Hematopoietic multipotent progenitor cell treated with erythropoietin and hydrocortisone succinate and interleukin-3 and kit ligand, for 15 days (in vitro differentiated cells): ENCODE measurements at places on chromosomes 2 and 18.

DNA sequence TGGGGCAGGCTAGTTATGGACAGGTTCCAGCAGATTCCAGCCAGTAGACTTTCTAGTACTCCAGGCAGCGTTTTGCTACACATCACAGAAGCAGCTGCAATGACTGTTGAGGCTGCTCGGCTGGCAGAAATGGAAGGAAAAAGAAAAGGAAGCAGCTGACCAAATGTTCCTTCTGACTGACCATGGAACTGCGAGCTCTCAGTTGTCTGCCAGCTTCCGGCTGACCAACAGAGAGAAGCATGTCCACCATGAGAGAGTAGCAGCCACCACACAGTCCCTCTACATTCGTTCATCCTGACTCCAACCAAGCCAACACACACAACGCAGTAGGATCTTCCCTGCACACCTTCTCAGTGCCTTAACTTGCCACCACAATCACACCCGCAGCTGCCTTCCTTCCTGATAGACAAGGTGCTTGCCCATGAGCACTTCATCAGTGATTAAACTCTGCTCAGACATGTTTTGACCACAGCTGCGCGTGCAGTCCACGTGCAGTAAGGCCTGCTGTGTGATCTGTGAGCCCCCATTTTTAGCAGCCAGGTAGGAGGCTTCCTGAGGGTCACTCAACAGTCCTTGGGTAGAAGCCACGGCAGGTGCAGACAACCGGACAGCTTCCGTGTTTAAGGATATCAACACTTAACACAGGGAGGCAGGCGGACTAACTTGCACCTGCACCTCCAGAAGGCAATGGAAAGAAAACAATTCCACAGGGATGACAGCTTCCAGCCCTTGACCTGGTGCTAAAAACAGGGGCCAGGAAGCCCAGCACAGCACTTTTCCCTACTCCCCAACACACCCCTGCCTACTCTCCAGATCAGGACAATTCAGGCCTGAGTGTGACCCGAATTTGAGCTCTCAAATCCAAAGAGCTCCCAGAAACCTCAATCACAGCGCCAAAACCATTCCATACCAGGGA lies 996 bp downstream of the TGFBRAP1 start:
- DNase-seq: no peak

- DNase-seq: no peak
These were observed 87.7 kb downstream of the SPTBN1 start for GRCh38 chr2:54543733-54544396.

DNA sequence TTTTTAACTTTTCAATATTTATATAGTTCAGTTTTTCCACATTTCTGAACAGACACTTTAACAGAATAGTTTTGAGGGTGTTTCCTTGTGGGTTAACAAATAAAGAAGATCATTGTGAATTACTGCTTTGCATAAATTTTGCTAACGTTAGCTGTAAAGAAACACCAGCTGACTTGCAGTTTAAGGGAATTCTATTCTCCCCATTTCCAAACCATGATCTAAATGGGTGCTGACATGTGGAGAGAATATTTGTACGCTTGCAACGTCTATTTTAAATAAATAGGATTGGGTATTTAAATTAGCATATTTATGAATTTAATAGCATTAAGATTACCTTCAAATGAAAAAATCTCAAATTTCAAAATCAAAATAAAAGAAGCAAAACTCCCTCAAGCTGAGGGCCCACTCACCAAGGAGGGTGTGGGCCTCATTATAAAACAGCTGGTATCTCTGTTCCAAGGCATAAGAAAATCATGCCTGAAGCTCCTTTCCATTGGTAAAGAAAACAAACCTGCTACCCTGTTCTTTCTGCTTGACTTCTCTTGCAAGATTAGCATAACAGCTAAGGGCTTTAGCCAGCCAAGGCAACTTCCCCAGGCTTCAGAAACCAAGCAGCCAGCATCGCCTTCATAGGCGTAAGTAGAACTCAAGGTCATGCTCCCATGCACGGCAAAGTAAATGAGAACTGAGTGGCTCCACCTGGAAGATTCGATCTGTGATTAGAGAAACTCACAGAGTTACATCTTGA lies 3.2 kb downstream of the MRO start:
- no peak for DNase-seq

GRCh38 chr18:51135795-51136194 lies 61.7 kb downstream of the MEX3C start:
- no peak for DNase-seq

DNA sequence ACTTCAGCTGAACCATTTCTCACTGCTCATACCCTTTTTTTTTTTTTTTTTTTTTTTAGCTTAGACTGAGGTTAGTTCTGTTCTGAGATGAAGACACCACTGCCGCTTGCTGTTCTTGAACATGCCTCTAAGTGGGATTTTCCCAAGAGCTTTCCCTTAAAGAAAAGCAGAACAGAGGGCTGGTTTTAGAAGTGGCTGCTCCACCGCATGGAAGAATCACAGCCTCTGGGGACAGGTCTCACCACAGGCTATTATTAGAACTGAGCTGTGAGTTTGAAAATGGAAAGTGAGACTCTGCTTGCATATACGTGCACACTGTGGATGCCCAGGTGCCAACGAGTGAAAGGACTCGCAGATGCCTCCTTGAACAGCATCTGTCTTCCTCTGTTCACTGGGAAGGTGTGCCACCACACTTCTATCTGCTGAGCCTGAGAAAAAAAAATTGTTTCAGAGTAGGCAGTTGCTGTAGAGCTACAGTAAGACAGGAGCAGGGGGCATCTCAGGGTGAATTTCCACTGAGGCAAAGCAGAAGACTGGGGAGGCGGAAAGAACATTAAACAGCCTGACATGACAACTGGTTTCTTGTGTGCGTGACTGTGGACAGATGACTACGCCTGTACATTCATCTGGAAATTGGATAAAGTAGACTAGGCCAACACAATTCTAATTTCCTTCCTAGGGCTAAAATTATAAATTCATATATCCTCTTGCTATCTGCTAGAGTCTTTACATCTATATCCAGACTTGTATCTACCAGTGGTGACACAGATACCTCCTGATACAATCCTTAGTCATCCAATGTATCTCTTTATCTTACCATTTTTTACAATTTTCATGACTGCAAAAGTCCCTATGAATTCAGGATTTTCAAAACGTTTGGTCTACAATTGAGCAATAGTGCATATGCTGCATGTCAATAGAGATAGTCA lies 1045.7 kb upstream of the CELF4 start:
- no peak for DNase-seq

DNA sequence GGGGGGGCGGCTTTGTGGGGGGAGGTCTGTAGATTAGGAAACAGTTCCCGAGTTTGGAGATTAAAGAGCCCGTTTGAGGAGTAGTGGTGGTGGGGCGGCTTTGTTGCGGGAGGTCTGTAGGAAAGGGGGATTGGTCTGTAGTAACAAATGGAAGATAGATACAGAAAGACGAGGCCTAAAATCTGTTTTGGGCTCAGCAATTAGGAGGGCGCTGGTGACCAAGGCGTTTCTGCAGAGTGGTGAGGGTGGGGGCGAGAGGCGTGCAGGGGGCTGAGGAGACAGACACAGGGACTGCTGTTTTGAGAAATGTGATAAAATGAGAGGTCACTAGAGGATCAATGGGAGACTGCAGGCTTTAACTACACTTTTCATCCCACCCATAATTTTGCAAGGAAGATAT lies 1.6 kb upstream of the ADNP2 start:
- DNase-seq: no peak

DNA sequence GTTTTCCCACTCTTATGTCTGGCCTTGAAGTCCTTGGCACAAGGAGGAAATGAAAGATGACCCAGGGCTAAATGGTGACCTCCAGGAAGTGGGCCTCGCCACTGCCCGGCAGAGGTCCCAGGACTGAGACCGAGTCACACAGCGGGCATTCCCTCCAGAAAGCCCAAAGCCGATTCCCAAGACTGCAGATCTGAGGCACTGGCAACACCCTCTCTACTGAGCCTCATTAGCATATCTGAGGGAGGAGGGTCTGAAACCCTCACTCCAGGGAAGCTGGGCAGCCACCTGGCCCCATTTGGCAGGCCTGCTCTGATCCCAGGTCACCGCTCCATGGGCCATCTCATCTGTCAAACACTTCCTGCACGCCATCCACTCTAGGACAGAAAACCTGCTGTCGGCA lies 29.1 kb downstream of the FAM178B start:
- DNase-seq: no peak

DNA sequence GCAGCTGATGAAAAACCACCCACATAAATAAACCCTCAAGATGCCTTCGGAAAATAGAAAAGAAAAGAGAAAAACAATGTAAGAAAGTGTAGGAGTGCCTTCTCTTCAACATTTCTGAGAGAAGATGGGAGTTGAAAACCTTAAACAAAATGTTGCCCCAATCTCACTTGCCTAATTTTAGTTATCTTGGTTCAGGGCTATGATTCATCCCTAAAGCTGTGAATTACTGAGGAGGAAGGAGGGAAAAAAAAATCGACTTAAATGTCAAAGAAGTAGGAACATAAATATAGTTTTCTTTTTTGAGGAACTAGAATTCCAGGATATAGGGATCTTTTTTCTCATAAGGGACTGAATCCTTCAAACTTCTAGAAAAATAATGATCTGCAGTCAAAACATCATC lies 360.3 kb downstream of the TGIF1 start:
- DNase-seq: no peak

GRCh38 chr2:100803334-100803733 lies 16.6 kb upstream of the NPAS2 start:
- no peak for DNase-seq

- DNase-seq: no peak
These were observed 108.5 kb upstream of the CYRIA start for GRCh38 chr2:16774091-16774490.

DNA sequence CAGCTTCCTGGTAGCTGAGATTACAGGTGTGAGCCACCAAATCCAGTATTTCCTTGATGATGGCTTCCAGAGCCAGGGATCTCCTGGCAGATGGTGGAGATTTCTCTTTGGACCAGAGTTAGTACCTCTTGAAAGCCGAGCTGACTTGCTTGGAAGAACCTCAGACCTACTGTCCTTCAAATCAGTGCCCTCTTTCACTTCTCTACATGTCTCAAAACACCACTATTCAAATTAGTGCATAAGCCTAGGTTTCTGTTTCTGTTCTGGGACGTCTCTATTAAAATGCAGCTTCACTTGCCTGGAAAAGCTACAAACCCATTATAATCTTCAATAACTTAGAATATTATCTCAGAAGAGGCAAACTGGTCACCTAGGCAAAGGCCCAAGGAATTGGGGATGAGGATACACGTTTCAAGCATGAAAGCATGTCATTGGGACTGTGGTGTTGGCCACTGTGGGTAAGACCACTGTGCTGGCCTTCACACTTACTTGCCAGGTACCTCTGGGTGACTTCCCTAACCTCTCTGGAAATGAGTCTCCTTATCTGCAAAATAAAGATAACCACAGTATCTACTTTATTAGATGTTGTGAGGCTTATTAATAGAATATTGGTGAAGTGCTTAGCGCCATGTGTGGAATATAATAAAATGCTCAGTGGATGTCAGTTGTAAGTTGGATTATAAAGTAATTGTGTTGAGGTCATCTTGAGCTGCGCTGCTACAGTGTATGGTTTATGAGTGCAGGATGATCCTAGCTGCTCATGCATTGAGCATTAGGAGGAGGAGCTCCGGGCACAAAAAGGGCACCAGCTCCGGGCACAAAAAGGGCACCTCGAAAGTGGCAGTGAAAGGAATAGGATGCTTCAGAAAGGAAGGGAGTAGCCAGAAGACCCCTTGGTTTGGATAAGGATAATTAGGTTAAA lies 84.5 kb downstream of the DOCK10 start:
- DNase-seq: no peak

- DNase-seq: no peak
These were observed 1.2 kb upstream of the IMPA2 start for GRCh38 chr18:11980163-11980493.

DNA sequence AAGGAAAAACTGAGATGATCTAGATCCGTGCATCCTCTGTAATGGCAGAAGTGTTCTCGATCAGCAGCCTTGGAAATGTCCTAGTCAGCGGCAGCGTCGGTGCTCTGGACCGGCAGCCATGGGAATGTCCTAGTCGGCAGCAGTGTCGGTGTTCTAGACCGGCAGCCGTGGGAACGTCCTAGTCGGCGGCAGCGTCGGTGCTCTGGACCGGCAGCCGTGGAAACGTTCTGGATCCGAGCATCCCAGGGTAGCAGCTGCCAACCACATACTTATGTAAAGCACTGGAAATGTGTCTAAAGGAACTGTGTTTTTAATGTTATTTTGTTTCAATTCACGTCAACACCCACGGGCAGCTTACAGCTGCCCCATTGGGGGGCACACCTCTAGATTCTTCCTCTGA lies 58.7 kb downstream of the GBX2 start:
- no peak for DNase-seq

GRCh38 chr2:206083602-206084438 lies 2.2 kb downstream of the INO80D start:
- DNase-seq: peak; percentile 26

GRCh38 chr2:71831193-71831577 lies 316.5 kb downstream of the CYP26B1 start:
- DNase-seq: no peak

- DNase-seq: no peak
These were observed 8.0 kb upstream of the CFAP65 start for GRCh38 chr2:219049282-219049681.

- no peak for DNase-seq
These were observed 106.8 kb upstream of the SERPINE2 start for GRCh38 chr2:224145751-224146355.

DNA sequence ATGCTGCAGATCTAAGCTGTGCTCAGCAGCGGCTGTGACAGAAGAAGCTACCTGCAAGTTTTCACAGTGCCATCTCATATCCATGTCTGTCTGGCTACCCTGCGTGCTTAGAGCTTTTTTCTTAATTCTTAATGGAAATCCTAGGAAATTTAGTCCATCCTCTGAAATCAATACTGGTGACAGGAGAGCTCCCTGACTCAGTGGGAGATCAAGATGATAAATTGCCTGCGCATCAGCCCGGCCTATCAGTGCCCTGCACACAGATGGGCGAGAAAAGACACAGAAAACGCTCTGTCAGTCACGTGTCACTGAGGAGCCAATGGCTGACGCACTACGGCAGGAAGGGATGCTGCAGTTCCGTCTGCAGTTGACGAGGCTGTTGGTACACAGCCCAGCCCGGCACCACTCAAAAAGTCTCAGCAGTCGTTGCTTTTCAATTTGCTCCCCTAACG lies 819.6 kb upstream of the FSHR start:
- DNase-seq: no peak

- no peak for DNase-seq
These were observed 16.4 kb downstream of the GALNT3 start for GRCh38 chr2:165777522-165778186.

- no peak for DNase-seq
These were observed 306.9 kb downstream of the BCL11A start for GRCh38 chr2:60246583-60246982.

GRCh38 chr2:16546128-16546754 lies 119.4 kb downstream of the CYRIA start:
- no peak for DNase-seq

- no peak for DNase-seq
These were observed 19.8 kb downstream of the CCT7 start for GRCh38 chr2:73253901-73254300.

- DNase-seq: no peak
These were observed 11.3 kb upstream of the CIB4 start for GRCh38 chr2:26652361-26653041.
